ENCODE measurements at places on chromosomes 3 and 15. TPM values are rescaled to one million over a fixed set of nuclear protein-coding genes. Genes with fewer than 3 reads are reported as not detected.

GRCh38 chr15:58882243-58882642 is 51.2 kb downstream of the SLTM start:
- no peak for DNase-seq

- no peak for DNase-seq
These were observed 108.7 kb downstream of the MYO9A start for GRCh38 chr15:72009222-72009621.

- DNase-seq: no peak
These were observed 246.8 kb downstream of the UACA start for GRCh38 chr15:70516408-70517193.

DNA sequence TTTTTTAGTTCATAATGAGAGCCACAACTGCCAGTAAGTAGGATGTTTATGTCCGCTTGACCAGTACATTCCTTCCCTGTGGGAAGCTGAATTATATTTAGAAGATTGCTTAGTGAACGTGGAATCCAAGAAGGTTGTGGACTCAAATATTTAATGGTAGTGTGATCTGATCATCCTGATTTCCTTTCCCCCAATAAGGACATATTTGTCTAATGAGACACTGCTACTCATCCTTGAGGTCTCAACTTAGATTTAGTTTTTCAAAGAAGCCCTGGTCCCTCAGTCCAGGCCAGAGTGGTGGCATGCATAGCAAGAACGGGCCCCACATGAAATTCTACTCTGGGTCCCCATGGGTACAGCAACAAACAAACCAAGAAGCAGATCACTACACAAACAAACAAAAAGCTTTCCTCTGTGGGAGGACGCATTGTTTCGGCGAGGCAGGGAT is 60.8 kb downstream of the USP13 start:
- DNase-seq: peak; percentile 37

- DNase-seq: peak; percentile 59
These were observed 10.6 kb upstream of the P3H2 start for GRCh38 chr3:190131329-190131728.

- DNase-seq: no peak
These were observed 123.9 kb upstream of the GRM7 start for GRCh38 chr3:6736836-6737629.

GRCh38 chr15:48426941-48427340 is 95.7 kb downstream of the DUT start:
- DNase-seq: no peak

GRCh38 chr15:94250801-94251200 is 19.4 kb downstream of the MCTP2 start:
- DNase-seq: no peak

GRCh38 chr15:74632601-74633000 is 17.0 kb downstream of the CLK3 start:
- DNase-seq: no peak

GRCh38 chr15:64502151-64502550 is 41.8 kb downstream of the ZNF609 start:
- peak; percentile 44 for DNase-seq

DNA sequence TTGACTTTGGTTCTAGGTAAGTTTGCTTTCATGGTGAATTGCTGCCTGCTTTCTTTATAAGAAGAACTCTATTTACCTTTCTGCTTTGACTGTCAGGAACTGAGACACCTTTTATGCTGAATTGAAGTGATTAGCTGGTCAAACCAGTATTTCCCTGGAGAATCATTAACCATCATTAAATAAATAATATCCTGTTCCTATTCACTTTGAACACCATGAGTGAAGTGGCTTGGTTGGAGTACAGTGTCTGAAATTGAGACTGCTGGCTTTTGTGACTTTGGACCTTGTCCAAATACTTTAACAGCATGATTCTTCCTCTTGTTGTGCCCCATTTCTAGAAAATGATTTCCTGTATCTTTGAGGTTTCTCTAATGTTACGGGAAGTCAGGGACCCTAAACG is 5.6 kb upstream of the TMEM62 start:
- no peak for DNase-seq

GRCh38 chr3:23129817-23130216 is 73.3 kb upstream of the UBE2E2 start:
- peak; percentile 94 for DNase-seq

DNA sequence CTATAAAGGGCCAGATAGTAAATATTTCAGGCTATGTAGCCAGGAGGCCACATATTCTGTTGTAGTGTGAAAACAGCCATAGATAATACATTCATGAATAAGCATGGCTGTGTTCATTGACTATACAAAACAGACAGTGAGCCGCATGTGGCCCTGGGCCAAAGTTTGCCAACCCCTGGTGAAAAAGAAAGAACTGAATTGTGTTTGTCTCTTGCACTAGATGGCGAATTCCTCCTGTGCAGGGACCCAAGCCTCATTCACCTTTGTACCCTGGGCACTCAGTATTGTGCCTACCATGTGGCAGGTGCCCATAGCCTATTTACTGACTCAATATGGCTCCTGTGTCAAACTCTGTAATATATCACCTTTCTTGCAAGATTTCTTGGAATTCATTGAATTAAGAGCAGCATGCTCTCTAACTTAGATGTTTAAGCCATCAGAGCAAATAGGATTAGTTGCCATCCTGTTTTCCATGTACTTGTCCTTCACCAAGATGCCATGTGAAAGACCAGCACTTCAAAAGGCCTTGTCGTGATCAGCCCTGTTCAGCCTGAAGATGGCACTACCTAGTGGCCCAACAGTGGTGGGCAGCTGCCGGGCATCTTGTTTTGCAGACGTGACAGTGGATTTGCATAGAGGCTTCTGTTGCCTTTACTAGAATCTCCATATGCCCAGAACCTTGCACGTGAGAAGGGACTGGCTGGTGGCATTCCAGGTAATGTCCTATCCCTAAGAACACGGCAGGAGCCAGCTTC is 50.9 kb upstream of the CMTM7 start:
- DNase-seq: no peak

DNA sequence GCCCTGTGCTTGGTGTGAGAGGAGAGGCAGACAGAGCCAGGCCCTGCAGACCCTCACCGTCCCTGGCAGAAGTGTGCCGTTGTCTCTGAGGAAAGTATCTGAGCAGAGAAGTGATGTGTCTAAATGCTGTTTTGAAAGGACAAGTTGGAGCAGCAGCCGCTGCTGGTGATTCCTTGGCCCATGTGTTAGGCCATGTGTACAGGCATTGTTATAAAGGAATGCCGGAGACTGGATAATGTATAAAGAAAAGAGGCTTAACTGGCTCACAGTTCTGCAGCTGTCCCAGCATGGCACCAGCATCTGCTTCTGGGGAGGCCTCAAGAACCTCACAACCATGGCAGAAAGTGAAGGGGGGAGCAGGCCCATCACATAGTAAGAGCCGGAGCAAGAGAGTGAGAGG is 334.6 kb upstream of the ATP10A start:
- DNase-seq: peak; percentile 69

DNA sequence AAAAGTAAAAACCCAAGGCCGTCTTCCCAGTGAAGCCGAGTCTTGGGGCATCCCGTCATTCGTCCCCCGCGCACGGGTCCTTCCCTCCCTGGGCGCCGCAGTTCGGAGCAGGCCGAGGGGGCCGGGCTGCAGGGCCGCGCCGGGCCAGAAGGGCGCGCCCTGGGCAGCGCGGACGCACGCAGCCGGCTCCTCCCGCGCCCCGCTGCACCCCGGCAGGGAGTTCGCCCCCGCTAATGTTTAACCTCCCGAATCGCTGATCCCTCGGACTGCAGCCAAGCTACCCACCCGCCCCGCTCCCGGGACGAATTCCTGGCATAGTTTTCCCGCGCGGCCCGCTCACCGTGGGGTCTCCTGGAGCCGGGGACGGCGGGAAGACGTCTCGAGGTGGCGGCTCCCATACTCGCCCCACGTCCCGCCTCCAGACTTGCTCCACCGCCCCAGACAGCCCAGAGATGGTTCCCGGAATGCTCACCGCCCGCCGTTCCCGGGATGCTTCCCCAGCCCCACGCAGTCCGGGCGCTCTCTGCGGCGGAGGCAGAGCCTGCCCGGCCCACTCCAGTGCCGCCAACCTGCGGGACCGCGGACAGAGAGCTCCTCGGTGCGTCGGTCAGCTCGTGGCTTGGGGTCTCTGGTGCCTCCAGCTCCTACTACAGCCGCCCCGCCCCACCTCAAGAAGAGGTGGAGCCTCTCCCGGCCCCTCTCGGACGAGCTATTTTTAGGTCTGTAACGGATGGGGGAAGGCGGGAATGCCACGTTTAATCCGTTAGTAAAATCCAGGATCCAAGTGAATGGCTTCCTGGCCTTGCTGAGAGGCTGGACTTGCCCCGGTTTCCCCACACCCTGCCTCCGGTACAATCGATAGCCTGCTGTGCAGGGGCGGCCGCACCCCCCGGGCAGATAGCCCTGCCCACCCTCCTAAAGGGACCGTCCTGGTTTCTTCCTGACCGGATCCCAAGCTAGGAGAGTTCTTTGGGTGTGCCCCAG is at the start of gene DZIP1L:
Gene DZIP1L (minus strand): TSS at position 621 of the 984 bp plus-strand sequence. CDS start 11,637 bp downstream, outside the sequence.
- peak; percentile 92 for DNase-seq

DNA sequence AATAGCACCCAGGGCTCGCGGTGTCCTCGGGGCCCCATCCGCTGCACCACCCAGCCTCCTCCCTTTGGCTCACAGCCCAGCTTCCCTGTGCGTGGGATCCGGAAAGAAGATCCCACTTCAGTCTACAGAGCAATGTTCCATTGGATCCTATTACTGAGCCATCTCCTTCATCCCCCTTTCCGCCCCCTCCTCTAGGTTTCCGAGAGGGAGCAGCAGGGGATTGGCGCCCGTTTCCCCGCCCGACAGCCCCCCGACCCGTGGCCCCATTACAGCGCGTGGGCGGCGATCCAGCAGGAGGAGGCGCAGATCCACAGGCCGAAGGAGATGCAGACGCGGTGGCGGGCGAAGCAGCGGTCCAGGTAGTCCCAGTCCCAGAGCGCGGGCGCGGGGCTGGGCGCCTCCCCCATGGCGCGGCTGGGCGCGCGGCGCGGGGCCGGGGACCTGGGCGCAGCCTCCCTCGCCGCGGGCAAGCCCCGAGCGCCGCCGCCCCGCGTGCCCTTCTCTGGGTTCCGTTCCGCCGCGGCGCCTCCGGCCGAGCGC is 340 bp downstream of the TMEM44 start:
- DNase-seq: peak; percentile 73

DNA sequence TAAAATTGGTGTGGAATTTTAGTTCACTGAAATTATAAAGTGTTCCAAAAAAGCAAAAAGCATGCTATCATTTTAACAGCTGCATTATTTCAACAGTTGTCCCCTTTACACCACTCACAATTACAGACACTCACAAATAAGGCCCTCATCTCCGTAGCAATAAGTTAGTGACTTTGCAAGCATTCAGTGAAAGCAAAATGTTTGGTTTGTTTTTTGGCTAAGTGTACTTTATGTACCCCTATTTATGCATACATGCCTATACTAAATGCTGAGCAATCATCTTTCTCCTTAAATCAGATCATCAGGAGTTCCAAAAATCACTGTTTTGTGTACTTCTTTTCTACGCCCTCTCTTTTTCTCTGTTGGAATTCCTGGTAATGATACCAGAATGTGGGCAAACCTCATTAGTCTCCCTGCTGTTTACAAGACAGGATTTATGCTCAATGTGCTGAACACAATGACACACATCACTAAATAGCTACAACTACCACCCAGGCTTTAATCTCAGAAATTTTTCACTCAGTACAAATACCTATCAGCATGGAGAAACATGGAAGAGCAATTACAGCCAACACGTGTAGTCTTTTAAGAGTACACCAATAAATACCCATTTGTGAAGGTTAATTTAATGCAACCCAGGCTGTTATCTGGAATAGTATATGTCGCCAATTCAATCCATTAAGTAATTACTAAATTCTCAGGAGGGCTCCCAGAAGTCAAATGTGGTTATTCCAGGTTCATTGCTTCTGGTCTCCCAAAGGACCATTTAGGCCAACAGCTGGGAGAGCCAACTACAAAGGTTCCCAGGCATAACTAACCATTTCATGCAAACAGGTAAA is 12.0 kb downstream of the ALDH1A2 start:
- DNase-seq: no peak

DNA sequence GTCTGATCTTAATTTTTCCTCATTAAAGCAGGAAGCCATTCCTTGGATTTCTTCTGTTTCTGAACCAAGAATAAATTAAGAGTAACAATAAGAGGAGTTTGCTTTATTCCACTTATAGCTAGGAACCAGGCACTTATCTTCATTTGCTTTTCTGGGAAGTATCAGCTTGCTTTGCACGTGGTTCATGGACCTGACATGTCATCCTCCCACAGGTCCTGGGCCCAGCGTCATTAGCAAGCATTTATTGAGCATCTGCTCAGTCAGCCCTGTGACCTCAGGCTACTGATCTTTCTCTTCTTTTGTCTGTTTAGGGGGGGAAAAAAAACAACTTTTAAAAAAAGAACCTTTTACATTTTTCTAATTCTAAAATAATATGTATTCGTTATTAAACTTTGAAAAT is 34.7 kb upstream of the CRTC3 start:
- DNase-seq: no peak

DNA sequence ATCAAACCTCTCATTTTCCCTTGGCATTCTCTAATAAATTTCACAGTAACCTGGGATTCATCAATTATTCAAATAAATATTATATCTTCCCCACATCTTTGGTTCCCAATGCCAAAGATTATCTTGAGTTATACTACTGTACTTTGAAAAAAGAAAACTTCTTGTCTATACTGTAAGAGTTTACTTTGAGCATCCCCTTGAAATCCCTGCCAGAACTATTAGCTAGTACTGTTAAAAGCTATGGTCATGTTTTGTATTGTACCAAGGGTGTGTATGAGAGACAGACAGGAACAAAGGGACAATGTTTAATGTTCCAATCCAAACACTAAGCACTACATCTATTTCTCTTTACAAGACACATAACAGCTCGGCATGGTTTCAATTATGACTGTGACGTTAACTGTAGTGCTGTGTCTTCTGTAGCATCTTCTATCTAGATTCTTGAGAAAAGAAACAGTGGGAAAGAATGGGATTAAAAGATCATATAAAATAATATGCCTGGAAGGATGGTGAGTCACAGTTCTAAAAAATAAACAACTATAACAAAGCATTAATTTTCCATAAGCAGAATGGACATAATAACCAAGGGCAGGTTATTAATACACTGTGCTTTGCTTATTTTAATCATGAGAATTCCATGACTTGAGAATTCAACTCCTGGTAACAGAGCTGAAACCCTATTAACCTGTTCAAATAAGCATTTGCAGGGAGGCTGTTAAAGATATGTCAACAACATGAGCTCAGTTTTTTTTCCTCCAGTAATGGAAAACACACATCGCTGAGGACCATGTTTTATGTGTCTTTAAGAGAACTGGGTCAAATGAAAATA is 71.1 kb downstream of the ALDH1A2 start:
- peak; percentile 11 for DNase-seq

The GALNT15 gene
- 0.79 TPM for polyA plus RNA-seq

The ASB14 gene
- polyA plus RNA-seq: 0.32 TPM

The MLF1 gene
- polyA plus RNA-seq: 49.2 TPM

The UACA gene
- polyA plus RNA-seq: 106 TPM

The AADACL2 gene
- not detected for polyA plus RNA-seq

The ARGFX gene
- not detected for polyA plus RNA-seq

The MESP2 gene
- 0.36 TPM for polyA plus RNA-seq

The FBXW12 gene
- polyA plus RNA-seq: 0.05 TPM

The GOLGA8T gene
- not detected for polyA plus RNA-seq

The ZKSCAN7 gene
- polyA plus RNA-seq: 7.4 TPM
